ENCODE measurements at places on chromosomes 11 and 22.

DNA sequence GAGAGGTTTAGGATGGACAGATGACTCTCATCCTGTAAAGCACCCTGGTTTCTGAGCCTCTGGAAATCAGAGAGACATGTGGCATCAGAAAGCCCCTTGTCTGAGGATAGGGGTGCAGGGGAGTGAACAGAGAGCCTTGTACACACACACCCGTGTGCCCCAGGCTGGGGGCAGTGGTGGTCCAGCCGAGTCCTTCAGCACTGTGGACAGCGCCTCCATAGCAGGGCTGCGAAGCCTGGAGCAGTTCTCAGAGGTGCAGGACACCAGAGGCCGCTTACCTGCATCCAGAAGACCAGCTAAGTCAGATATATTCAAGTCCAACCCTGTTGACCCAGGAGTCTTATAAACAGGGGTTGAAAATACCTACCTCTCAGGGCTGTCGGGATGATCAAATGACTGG is 11.5 kb upstream of the IGSF9B start:
- no peak for DNase-seq

- no peak for DNase-seq
These were observed 666.6 kb downstream of the CNTN5 start for GRCh38 chr11:99687320-99687719.

DNA sequence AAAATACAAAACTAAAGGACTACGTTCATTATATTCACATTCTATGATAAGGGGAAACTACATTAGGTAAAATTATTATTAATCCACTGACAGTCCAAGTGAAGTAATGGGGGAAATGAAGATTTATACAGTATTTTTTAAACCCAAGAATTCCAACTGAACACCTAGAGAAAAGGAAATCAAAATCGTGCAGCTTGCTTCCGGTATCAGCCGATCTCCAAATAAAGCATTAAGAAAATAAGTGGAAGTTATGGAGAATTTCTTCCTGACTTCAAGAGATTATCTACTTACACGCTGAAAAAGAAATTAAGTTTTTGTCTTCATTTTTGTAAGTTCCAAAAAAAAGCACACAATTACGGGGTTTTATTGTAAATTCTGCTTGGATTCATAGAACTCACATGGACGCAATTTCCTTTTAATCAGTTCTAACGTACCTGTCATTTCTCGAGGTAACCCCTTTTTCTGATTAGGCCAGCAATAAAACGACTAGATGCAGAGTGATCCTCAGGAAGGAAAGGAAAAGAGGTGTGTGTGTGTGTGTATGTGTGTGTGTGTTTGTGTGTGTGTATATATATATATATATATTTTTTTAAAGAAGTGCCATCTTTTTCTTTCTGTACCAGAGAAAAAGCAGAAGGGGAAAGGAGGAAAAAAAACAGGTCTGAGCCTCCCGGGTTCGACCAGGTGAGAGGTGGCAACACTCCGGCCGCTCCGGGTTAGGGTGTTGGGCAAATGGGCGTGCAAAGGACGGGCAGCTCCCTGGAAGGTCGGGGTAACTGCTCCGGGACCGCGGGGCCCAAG is 1.1 kb downstream of the ZBTB44 start:
- peak; percentile 22 for DNase-seq

DNA sequence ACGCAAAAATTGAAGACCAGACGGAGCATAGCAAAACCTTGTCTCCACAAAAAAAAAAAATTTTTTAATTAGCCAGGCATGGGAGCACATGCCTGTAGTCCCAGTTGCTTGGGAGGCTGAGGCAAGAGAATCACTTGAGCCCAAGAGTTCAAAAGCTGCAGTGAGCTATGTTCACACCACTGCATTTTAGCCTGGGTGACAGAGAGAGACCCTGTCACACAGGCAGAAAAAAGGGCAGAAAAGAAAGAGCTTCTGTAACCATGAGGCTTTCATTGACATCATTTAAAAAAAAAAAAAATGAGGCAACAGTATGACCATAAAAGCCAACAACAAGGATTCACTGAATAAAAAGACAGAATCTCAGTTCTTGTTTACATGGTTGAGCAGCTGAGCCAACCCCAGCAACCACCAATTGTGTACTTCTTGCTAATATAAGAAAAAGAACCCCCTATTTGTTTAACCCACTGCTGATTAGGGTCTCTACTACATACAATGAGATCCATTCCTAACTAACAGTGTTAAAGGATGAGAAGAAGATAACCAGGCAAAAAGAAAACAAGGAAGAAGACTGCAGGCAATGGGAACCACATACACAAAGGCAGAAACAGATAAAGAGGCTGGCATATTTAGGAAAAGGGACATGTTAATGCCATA is 86.2 kb upstream of the SCUBE2 start:
- no peak for DNase-seq

DNA sequence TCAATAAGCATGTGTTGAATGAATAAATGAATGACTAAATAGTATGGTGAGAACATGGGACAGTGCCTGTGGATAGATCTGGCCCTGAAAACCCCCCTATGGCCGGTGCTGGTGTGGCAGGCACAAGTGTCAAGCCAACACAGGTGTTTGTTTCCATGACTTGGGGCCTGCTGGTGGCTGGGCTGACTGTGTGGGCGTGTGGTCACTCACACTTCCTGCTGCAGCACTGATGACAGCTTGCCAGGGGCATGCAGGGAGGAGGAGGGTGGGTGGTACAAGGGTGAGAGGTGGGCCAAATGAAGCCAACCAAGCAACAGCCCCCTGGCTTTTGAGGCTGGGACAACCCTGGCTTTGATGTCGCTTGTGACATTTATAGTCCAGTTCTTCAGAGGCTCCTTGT is 30.3 kb upstream of the ABCC8 start:
- no peak for DNase-seq

DNA sequence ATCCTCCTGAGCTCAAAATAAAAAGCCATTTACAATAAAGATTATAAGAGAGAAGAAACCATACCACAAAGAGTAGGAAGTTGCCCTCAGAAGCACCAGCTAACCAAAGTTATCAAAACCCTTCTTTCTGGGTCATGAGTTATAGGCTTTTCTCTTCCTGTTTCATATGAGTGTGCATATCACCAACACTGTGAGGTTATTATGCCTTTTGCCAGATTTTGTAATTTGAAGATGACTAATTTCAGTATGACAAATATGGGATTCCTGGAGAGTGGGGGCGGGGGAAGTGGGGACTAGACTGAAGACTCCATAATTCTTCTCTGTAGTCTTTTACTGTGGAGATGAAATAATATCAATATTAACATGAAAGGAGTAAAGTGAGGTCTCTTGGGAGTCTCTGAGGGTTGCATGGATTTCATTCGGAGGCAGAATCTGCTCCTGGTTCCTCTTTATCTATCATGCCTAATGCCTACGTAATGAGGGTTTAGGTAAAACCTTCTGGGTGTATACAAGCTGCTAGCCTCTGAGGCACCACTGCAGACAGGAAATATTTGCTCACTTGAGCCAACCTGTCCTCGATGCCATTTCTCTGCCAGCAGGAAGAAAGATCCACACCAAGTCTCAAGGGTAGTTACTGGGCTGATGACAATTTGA is 2.1 kb downstream of the LPXN start:
- DNase-seq, result peak; percentile 72

GRCh38 chr11:121449626-121450025 is 2.5 kb upstream of the SORL1 start:
- DNase-seq, result no peak

GRCh38 chr11:45043755-45044475 is 93.2 kb upstream of the TP53I11 start:
- DNase-seq, result no peak

DNA sequence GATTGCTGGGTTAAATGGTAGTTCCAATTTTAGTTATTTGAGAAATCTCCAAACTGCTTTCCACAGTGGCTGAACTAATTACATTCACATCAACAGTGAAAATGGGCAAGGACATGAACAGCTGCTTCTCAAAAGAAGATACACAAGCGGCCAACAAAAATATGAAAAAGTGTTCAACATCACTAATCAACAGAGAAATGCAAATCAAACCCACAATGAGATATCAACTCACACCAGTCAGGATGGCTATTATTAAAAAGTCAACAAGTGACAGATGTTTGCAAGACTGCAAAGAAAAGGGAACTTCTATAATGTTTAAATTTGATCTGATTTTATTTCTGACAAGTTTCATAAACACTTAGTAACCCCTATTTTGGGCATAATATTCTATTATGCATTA is 537.5 kb downstream of the DLG2 start:
- no peak for DNase-seq

- DNase-seq, result no peak
These were observed 120.6 kb upstream of the LMO1 start for GRCh38 chr11:8384199-8384821.

- no peak for DNase-seq
These were observed 66.8 kb upstream of the E2F8 start for GRCh38 chr11:19307498-19307897.

GRCh38 chr11:65478388-65479183 is 20.3 kb upstream of the MALAT1 start:
- no peak for DNase-seq

GRCh38 chr11:2778630-2779498 is 79.1 kb upstream of the KCNQ1OT1 start:
- DNase-seq, result no peak

DNA sequence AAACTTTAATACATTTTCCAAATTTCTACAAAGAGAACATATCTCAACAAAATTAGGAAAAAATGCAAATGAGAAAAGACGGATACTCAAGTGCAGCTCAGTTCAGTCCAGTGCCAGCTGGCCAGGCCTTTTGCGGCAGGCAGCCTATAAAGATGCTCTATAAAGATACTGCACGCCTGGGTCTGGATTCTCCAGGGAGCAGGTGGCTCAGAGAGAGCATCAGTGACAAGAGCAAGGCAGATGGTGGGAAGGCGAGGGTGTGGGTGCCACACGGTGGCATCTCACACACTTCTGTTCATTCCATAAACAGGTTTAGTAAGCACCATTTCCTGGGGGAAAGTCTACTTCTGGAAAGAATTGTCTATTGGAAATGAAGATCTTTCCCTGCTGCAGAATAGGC is 18.1 kb upstream of the SCN3B start:
- no peak for DNase-seq

DNA sequence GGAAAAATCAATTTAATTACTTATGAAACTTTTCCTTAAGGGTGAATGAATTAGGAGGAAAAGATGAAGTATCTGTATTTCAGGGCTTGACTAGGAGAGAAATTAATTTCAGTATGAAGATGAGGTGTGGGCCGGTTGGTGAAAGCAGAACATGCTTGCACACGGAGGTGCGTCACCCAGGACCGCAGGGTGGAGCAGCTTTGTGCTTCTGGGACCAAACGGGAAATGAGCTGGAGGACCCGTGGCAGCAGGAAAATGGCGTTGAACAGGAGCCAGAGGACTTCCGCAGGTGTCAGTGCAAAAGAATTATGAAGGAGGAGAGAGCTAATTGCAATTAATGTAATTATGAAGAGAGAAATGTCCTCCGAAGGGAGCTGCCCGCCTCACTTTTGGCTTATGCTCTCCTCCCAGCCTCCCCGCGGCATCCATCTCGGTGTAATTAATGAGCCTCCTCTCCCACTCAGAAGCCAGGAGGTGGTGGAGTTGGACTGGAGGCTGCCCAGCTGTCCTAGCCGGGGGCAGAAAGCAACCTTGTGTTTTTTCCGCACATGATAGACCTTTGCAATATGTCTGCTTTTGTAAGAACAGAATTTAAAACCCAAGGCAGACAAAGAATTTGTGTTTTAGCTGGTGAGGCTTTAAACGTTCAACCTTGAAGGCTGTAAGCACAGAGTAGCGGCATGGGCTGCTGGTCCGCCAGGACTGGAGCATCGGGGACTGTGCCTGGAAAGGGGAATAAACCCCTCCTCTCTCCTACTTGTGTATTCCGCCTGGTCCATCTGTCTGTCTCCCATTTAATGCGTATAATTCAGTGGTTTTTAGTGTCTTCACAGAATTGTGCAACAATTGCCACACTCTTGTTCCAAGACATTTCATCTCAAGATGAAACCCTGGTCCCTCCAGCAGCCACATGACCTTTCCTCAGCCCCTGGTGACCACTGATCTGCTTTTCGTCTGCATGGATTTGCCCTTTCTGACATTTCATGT is 180.6 kb downstream of the TBC1D22A start:
- DNase-seq, result peak; percentile 15

- DNase-seq, result no peak
These were observed 38.1 kb upstream of the TSKU start for GRCh38 chr11:76745044-76745376.

GRCh38 chr11:1486054-1486825 is at the start of gene MOB2:
Gene MOB2, minus strand, starts transcription at chr11:1486779. Its CDS starts 223 bp downstream, at chr11:1486556.
- DNase-seq, result peak; percentile 33

DNA sequence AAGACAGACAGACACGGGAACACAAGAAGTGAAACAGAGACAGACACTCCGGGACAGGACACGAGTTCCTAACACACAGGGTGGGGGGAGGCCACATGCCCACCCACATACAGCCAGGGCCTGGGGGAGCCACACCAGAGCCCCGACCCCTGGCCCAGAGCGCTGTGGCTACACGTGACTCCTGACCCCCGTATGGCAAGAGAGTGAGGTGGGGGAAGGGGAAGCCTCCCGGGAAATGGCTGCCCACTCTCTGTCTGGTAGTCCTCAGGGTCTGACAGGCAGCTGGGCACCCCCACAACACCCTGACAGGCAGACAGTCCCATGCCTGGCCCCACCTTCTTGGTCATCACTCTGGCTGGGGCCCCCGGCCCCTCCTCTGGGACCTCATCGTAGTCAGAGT is 38.6 kb upstream of the PDE2A start:
- DNase-seq, result no peak

GRCh38 chr11:132051704-132052103 is 681.3 kb downstream of the NTM start:
- no peak for DNase-seq

DNA sequence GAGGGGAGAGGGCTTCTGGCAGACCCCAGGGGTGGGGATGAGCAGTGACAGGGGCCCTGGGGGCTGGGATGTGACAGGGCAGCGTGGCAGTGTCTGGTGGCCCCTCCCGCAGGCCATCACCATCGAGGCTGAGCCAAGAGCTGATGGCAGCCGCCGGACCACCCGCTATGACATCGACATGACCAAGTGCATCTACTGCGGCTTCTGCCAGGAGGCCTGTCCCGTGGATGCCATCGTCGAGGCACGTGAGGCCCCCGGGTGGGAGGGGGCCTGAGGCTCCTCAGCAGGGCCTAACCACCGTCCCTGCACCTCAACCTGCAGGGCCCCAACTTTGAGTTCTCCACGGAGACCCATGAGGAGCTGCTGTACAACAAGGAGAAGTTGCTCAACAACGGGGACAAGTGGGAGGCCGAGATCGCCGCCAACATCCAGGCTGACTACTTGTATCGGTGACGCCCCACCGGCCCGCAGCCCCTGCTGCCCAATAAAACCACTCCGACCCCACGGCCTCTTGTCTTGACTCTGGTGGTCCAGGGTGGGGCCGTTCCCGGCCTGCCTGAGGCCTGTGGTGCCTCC is 2.6 kb upstream of the TCIRG1 start:
- no peak for DNase-seq

Data from CD4-positive, alpha-beta T cell treated with Interleukin-17A for 1 hour (primary cell).